ENCODE measurements at places on chromosomes 4 and X.

DNA sequence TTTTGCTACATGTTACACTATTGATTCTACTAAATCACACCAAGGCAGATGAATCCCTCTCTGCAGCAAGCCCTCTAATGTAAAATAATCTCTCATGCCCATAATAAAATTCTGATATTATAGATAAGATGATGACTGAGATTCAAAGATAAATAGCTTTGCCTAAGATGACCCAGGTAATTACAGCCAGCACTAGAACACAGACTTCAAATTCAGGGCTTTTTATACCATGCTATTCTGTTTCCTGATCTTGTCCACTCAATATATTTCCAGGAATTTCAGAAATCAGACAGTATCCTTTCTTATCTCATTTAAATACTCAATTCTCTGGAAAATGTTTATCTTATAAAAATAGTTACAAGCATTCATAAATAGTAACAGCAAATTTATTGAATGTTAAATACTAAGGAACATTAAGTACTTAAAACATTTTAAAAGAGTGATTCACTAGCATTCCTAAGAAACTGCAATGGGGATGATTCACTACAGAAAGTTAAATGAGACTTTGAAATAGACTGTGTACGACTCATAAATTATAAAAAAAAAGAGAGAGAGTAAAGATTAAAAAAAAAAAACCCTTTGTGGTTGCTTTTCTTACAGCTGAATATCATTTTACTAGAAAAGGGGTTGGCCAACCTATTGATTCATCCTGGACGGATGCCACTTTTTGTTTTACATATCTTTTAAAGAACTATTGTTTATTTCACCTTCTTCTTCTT, 45.8 kb upstream of the IL21 start:
- peak; percentile 13 for DNase-seq

- DNase-seq, result no peak
Observed at GRCh38 chr4:76965866-76966579, 16.5 kb downstream of the SEPTIN11 start.

- no peak for DNase-seq
Observed at GRCh38 chr4:169121861-169122382, 111.9 kb upstream of the CBR4 start.

DNA sequence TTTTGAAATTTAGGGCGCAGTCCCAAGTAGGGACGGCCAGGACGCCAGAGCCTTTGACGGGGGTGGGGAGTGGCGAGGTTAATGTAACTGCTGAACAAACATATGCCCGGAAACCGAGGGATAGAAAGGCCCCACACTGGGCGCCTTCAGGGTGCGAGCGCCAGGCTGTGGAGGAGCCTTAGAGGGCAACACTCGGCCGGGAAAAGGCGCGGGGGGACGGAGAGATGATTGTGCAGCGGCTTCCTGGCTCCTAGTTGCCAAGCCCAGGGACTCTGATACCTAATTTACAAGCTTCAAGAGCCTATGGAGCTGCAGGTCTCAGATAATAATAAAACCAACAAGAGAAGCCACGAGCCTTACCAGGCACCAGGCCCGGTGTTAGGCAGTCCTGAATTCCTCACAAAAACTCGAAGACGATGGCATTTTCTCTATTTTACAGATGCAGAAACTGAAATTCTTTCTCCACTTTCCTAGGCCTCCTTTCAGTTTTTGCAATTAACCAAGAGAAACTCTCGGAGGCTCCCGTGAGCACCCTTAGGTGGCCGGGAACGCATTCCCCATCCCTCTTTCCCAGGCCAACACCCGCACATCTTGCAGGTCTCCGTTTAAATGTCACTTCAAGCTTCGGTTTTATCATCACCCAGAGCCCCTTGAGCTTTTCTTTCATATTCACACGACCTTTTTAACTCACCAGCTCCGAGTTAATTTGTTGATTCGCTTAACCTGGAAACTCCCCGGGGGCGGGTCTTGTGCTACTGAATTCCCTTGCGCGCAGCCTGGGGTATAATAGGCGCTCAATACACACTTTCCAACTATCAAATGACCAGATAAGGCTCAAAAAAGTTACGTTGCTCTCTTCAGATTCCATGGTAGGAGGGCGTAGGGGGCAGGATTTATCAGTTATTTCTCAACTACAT, 6.4 kb upstream of the GSX2 start:
- DNase-seq, result peak; percentile 34

GRCh38 chrX:53714580-53715345, 28.2 kb upstream of the HUWE1 start:
- DNase-seq, result peak; percentile 60

DNA sequence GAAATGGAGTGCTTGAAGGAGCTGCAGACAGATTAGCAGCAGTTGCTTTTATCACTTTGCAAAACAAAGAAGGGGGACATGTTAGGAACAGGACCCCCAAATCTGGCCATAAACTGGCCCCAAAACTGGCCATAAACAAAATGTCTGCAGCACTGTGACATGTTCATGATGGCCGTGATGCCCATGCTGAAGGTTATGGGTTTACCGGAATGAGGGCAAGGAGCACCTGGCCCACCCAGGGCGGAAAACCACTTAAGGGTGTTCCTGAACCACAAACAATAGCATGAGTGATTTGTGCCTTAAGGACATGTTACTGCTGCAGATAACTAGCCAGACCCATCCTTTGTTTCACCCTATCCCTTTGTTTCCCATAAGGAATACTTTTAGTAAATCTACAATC, 79.6 kb upstream of the GC start:
- DNase-seq, result no peak

GRCh38 chr4:143251779-143252178, 67.1 kb downstream of the USP38 start:
- no peak for DNase-seq

- no peak for DNase-seq
Observed at GRCh38 chr4:3387943-3388361, 53.8 kb upstream of the HGFAC start.

GRCh38 chrX:97638621-97639020, 754.9 kb downstream of the RPA4 start:
- no peak for DNase-seq

All from CD4-positive, alpha-beta T cell treated with Interleukin-6 for 4 hours (primary cell).